ENCODE measurements at places on chromosomes 12 and 14. TPM values are rescaled to one million over a fixed set of nuclear protein-coding genes. Genes with fewer than 3 reads are reported as not detected.

DNA sequence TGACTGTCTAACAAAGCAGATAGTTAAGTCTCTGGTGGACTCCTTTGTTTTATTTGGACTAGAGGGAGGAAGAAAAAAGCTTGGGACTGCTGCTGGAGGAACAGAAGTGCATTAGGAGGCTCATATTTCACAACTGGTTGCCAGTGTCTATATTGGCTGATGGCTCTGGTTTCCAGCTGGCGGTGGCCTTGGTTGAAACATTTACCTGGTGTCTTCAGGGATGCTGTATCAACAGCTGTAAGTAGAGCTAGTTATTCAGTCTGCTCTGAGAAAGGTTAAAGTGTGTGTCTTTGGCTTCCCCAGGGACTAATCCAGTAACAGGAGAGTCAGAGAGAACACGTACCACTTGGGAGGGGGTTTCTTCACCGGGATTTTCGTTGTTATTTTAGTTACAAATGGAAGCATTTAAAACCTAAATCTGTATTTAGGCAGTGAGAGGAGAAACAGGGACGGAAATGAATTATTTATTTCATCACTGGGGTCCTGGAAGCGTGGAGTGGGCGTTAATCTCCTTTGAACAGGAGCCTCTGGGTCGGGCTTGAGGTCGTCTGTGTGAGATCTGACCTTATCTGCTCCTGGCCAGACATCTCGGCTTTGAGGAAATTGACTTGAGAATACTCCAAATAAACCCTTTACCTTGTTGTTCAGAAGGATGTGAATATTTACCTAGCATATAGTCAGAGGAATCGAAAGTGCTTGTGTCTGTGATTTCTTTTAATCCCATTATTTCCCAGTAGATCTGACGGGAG is 149.9 kb downstream of the NRXN3 start:
- peak; percentile 27 for DNase-seq

- DNase-seq = no peak
Measured at GRCh38 chr12:112167031-112167461, 41.7 kb downstream of the TRAFD1 start.

DNA sequence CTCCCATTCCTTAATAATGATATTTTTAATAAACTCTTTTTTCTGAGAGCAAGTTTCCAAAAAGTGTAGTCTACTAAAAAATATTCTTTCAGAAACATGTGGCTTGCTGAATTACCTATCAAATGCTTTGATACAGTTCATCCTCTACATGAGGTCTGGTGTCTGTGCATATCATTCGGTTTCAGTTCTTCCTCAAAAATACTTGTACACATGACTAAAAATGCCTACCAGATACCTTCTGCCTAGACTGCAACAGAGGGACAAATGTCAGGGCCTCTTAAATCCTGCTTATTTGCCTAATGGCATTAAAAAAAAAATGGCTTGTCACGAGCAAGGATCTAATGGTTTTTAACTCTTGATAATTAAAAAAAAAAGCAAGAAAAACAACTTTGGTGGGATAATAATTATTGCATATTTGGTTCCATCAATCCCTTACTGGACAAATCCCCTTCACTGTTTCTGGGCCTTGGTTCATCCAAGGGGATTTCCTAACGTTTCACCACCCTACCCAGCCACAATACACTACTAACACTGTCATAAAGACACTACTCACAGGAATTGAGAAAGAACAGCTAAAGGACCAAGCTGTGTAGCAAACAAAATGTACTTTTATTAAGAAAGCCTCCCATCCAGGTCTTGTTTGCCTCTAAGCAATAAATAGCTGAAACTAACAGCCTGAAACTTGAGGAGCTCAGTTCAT is 45.7 kb downstream of the PARP11 start:
- DNase-seq = no peak

- DNase-seq = no peak
Measured at GRCh38 chr12:91562476-91562875, 379.9 kb upstream of the DCN start.

DNA sequence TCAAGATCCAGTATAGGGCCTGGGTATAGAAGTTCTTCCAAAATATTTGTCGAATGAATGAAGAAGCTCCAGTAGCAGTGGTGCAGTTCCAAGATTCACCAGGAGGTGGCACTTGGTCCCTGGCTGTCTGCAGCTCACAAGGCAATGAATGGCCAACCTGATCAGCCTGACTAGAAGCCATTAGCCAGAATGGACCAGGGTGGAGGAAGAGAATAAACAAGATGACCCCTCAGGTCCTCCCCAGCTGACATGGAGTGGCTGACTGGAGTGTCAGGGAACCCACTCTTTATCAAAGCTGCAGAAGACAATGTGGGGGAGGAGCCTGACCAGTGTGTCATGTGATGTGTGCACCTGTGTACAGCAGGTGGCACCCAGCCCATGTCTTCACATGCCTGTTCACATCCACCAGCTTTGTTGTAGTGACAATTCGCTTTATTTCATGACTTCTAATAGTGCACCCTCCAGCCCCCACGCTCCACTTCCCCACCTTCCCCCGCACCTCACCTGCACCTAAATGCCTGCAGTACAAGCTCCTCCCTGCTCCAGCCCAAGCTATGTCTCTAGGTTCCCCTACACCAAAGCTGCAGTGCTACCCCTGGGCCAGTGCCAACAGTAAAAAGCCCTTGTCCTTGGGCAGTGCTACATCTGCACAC is 3.0 kb downstream of the LTBP2 start:
- peak; percentile 81 for DNase-seq

DNA sequence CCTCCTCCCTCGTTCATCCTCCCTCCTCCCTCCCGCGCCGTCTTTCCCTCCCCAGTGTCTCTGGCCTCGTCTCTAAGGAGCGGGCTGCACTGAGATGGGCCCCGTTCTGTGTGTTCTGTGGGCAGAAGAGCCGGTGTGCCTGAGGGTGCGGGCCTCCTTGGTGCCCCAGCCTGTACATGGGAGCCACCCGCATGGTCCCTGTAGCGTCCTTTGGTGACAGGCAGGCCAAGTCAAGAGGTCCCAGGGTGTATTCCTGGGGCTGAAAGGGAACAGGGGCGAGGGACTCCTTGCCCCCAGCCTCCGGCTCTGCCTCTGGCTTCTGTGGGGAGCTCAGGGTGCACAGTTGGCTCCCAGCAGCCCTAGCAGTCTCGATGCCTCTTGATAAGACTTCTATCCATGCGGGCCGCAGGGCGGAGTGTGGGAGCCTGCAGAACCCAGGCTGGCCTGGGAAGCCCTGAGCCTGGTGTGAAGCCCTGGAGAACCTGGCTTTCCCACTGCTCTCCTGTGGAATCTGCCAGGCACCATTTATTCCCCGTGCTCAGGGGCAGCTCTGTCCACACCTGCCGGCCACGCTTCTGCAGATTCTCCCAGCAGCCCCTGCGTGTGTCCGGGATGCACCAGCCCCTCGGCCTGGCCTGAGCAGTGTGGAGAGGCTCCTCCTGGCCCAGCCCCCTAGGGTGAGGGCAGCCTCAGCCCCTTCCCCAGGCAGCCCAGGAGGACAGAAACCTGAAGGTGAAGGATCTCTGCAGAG is 181.3 kb downstream of the KIF26A start:
- no peak for DNase-seq

DNA sequence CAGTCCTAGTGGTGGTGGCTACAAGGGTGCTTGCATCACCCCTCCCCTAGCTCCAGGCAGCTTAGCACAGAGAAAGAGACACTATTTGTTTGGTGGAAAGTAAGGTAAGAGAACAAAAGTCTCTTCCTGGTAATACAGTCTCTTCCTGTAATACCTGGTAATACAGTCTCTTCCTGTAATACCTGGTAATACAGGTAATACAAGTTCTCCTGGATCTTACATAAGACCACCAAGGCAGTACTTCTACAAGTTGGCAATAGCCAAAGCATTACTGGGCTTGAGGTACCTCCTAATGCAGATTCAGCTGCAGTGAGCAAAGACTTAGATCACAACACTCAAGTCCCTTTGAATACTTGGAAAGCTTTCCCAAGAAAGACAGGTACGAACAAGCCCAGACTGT is 77.0 kb downstream of the CATSPERB start:
- DNase-seq = no peak

GRCh38 chr14:103533137-103533998 is 4.4 kb downstream of the TRMT61A start:
- no peak for DNase-seq

- no peak for DNase-seq
Measured at GRCh38 chr12:20142316-20142715, 226.0 kb upstream of the PDE3A start.

DNA sequence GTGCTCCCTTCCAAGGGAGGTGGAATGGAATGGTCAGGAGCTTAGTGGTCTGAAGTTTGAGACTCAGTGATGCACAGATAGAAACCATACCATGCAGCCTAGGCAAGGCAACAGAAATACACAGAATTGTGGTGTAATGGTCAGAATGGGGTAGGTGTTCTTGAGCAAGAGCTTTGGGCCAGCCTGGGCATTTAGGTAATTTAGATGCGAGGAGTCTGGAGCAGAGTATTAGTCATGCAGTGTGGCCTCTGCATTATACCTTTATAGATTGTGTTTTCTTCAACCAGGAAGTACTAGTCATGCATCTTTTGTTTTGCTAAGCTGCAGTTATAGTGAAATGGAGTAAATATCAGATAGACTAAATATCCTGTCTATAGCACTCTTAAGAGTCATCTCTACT is 118.3 kb downstream of the DAAM1 start:
- DNase-seq = no peak

DNA sequence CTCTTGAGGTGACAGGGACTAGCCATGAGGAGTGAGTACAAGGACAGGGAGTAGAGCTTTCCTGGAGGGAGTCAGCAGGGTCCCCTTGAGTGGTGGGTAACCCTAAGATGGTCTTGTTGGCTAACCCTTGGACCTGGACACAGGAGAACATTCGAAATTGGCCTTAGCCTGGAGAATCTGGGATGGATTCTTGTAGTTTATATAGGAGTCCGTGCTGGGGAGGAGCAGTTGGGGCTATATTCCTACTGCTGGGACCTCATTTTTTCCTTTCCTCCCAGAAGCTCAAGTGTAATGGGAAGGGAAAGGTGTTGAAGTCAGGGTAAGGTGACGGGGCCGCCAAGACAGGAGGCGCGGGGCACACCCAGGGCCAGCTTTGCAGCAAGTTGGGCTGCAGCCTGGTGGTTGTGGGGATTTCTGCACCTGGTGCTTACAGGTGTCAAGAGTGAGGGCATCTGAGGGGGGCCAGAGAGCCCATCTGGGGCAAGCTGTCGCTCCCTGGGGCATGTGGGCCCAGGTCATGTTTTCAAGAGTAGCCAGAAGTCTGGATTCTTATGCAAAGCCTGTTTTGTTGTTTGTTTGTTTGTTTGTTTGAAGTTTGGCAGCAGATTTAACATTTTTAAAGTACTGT is 5.1 kb downstream of the BCL7A start:
- DNase-seq = no peak

- no peak for DNase-seq
Measured at GRCh38 chr14:44963775-44964380, 1.9 kb downstream of the TOGARAM1 start.

DNA sequence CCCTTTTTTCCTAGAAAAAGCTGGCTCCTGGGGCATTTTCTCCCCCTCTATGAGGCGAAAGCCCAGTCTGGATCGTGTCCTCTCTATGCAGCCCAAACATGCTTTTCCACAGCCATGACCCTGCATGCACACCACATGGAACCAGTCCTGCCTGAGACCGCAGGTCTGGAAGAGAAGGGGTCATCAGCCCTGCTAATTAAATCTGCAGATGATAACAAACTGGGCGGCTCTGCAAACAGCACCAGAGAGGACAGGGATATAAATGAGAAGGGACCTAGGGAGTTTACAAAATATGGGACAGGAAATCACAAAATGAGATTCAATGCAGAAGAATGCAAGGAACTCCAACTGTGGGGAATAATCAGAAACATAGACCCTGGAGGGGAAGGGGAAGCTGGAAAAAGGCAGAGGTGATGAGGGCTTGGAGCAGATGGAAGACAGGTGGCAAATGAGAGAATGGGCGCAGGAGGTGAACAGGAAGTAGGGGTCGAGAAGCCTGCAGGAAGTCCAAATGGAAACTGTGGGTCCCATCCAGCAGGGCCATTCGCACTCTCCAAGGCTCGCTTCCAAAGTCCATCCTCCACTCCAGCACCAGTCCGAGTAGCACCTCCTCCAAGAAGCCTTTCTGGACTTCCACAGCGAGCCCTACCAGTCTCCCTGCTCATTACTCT is 76.3 kb downstream of the ANO2 start:
- no peak for DNase-seq

GRCh38 chr14:35235840-35236239 is 56.3 kb upstream of the PSMA6 start:
- no peak for DNase-seq

DNA sequence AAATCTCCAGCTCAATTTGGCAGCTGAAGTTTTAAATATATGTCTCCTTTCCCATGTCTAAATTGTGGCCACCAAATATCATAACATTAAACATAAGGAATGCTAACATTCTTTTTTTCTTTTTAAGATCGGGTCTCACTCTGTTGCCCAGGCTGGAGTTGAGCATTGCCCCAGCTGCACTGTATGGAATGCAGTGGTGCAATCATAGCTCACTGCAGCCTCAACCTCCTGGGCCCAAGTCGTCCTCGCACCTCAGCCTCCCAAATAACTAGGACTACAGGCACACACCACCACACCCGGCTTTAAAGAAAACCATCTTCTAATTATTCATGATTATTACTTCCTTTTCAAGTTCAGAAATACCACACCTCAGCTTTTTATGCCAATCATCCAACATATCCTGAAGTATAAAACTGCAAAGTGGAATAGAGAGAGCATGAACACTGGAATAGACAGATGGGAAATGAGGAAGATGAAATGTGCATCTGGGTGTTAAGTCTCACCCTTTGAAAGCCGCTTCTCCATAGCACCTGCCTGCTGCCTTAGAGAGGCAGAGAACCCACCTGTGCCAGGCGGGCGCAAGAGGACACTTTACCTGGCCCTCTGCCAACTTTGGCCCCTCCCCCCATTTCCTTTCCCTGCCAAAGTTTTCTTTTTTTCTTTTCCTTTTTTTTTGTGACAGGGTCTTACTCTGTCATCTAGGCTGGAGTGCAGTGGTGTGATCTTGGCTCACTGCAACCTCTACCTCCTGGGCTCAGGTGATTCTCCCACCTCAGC is 2.8 kb upstream of the EML1 start:
- no peak for DNase-seq

The CMTM5 gene
- 1.0 TPM for polyA plus RNA-seq

The SLC25A21 gene
- polyA plus RNA-seq = 4.4 TPM

The CLEC4D gene
- polyA plus RNA-seq = 0.43 TPM

The L3HYPDH gene
- polyA plus RNA-seq = 67.4 TPM

The SMARCD1 gene
- polyA plus RNA-seq = 209 TPM

The NPAS3 gene
- polyA plus RNA-seq = 8.7 TPM

The TNS2 gene
- polyA plus RNA-seq = 115 TPM
